ENCODE measurements at places on chromosomes 4 and X. TPM values are rescaled to one million over a fixed set of nuclear protein-coding genes. Genes with fewer than 3 reads are reported as not detected.

UTP3 gene
- total RNA-seq = 26.0 TPM

LDB2 gene
- not detected for total RNA-seq

- no peaks in the 10 kb centered on the region for H3K27me3 ChIP-seq
- H3K4me1 ChIP-seq = no peaks in the 10 kb centered on the region
- no peak overlapping the region for H3K4me3 ChIP-seq
- no peak overlapping the region for H3K27ac ChIP-seq
- H3K36me3 ChIP-seq = no peaks in the 10 kb centered on the region
Observed at GRCh38 chr4:136709897-136710296, 822.4 kb downstream of the PCDH18 start.

- no peaks in the 10 kb centered on the region for H3K4me1 ChIP-seq
- no peak overlapping the region for H3K27ac ChIP-seq
- DNase-seq = no peak
- no peaks in the 10 kb centered on the region for H3K27me3 ChIP-seq
- no peak overlapping the region for H3K4me3 ChIP-seq
Observed at GRCh38 chrX:155086961-155087735, 15.8 kb downstream of the BRCC3 start.

DNA sequence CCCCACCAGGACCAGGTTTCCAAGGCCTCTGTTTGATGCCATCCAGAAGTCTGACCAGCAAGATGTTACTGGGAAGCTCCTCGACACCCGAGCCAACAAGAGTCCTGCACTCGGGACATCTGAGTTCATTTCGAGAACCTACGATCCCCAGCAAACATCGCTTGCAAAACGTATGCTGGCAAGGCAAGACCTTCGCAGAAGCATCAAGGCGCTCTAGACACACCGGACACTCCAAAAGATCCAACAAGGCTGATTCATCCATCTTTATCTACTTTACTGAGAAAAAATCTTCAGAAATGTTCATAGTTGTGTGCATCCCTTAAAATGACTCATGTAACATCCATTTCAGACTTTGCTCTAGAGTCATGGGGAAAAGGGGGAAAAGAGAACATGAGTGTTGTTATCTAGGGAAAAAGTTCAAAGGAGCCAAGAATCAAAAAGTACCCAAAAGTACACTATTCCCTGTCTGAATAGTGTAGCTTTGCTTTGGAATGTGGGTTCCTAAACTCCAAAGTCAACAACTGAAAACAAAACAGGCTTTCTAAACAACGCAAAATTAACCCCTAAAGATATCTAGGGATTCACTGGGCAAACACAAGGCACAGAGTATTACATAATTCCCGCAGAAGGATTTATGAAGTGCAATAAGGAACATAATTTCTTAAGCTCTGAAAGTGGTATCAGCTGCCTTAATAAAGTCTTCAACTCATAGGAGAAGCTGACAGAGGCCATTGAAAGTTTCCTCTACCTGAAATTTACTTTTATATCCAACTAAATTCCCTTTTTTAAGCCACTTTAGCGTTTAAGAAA, 1.6 kb downstream of the SH3RF1 start:
- no peak for DNase-seq
- H3K27me3 ChIP-seq = peaks cover 52% of the 10 kb centered on the region
- no peaks in the 10 kb centered on the region for H3K4me1 ChIP-seq
- peak overlapping the region; percentile 11 for H3K4me3 ChIP-seq
- no peaks in the 10 kb centered on the region for H3K36me3 ChIP-seq

DNA sequence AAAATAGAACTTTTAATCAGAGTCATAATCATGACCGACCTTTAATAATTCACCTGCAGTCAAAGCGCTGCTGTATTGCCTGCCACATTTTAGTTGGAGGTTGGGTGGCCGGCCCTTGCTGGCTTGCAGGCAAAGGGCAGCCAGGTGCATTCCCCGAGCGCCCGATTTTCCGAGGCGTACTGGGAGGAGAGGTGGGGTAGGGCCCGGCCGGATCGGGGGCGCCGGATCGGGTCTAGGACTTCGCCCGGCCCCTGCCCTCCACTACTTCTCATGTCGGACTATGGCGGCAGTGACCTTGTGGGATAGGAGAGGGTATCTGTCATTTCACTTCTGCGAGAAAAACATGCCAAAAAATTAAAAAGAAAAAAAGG, 2.5 kb upstream of the RS1 start:
- H3K4me3 ChIP-seq = peak overlapping the region; percentile 81
- H3K36me3 ChIP-seq = no peaks in the 10 kb centered on the region
- no peaks in the 10 kb centered on the region for H3K4me1 ChIP-seq

DCHS2 gene
- total RNA-seq = not detected

- no peaks in the 10 kb centered on the region for H3K36me3 ChIP-seq
- no peaks in the 10 kb centered on the region for H3K4me1 ChIP-seq
- H3K4me3 ChIP-seq = no peak overlapping the region
- no peak for DNase-seq
- H3K27ac ChIP-seq = no peak overlapping the region
- H3K27me3 ChIP-seq = peaks cover 16% of the 10 kb centered on the region
Observed at GRCh38 chr4:41656106-41656505, 92.4 kb downstream of the PHOX2B start.

DNA sequence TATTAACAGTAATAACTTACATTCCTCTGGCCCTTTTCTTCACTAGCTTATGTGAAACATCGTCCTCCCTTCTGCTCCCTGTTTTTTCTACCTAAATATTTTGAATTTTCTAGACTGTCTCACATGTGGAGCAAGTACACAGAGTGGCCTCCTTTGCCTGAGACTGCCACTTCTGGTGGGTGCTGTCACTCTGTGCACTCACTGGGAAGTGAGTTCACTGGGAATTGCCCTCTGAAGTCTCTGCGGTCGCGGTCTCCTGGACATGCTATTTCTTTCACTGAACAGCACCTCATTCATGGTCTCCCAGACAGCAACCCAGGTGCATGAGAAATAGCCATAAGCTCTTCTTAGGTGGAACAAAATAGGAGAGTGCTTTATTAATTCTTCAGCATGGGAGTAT, 1179.7 kb upstream of the ADGRL3 start:
- H3K4me1 ChIP-seq = no peaks in the 10 kb centered on the region
- no peak for DNase-seq
- H3K27me3 ChIP-seq = no peaks in the 10 kb centered on the region
- no peaks in the 10 kb centered on the region for H3K36me3 ChIP-seq

DNA sequence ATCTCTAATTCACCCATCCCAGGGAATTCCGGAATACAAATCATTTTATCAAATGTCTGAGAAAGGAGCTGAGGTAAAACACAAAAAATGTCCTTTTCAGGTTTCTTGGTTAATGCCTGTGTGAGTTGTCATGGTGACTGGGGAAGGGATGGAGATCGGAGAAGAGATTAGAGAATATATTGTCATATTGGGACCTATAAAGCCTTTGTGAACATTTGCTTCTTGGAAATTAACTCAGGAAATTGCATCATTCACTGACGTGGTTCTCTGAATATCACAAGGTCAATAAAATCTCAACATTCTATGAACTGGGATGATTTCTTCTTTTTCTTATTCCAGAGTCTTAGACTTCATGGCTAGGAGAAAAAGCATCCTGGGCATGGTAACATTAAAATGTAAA, 174.8 kb upstream of the GLRA2 start:
- no peaks in the 10 kb centered on the region for H3K36me3 ChIP-seq
- no peak overlapping the region for H3K4me3 ChIP-seq
- DNase-seq = no peak
- no peaks in the 10 kb centered on the region for H3K4me1 ChIP-seq
- H3K27ac ChIP-seq = peak overlapping the region; percentile 57

DNA sequence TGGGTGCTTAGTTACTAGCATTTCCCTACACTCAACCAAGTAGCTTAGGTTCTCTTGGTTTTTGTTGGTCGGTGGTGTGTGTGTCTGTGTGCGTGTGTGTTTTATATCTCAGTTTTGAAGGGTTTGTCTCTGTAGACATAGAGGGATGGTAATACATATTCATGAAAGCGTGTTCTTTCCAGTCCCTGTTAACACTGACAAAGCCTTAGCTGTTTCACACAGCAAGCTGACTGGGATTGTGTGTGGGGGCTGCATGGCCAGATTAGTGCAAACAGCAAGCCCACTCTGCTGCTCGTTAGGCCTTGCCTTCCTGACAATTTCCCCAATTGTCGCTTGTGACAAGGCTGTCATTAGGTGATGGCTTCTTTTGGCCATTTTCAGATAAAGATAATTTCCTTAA, 43.9 kb downstream of the ALPK1 start:
- H3K27me3 ChIP-seq = no peaks in the 10 kb centered on the region
- DNase-seq = no peak
- H3K36me3 ChIP-seq = no peaks in the 10 kb centered on the region
- H3K4me1 ChIP-seq = no peaks in the 10 kb centered on the region

GRCh38 chr4:42415281-42415680, 18.0 kb downstream of the SHISA3 start:
- no peak overlapping the region for H3K27ac ChIP-seq
- H3K36me3 ChIP-seq = peaks cover 1% of the 10 kb centered on the region
- H3K27me3 ChIP-seq = no peaks in the 10 kb centered on the region

DNA sequence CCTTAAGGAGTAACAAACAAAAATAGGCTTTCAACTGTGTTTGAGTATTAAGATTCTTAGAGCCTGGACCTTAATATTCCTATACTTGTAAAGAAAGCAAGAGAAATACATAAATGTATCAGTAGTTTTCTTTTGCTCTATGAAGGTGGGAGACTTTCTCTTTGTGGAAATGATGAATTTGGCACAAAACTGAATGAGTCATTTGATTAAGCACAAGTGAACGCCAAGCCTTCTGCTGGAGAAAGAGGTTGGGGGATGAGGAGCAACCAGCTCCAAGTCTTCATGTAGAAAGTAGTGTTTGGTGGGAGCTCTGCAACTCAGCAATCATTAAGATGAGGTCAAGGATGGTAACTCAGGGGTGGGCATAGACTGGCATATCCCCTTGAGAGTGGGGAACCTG, 49.6 kb downstream of the MEPE start:
- H3K4me1 ChIP-seq = no peaks in the 10 kb centered on the region
- H3K27me3 ChIP-seq = peaks cover 17% of the 10 kb centered on the region
- H3K27ac ChIP-seq = no peak overlapping the region
- no peak for DNase-seq
- no peaks in the 10 kb centered on the region for H3K36me3 ChIP-seq

- H3K36me3 ChIP-seq = no peaks in the 10 kb centered on the region
Observed at GRCh38 chr4:143441678-143442077, 71.8 kb upstream of the SMARCA5 start.

- H3K27me3 ChIP-seq = peaks cover 25% of the 10 kb centered on the region
- peaks cover 5% of the 10 kb centered on the region for H3K4me1 ChIP-seq
- no peak overlapping the region for H3K4me3 ChIP-seq
- DNase-seq = no peak
- H3K36me3 ChIP-seq = peaks cover 3% of the 10 kb centered on the region
- H3K27ac ChIP-seq = no peak overlapping the region
Observed at GRCh38 chrX:81232218-81232617, 30.3 kb downstream of the SH3BGRL start.

- H3K27me3 ChIP-seq = no peaks in the 10 kb centered on the region
- H3K4me3 ChIP-seq = no peak overlapping the region
- no peaks in the 10 kb centered on the region for H3K36me3 ChIP-seq
- DNase-seq = no peak
Observed at GRCh38 chr4:92100975-92101374, 202.8 kb upstream of the GRID2 start.

DNA sequence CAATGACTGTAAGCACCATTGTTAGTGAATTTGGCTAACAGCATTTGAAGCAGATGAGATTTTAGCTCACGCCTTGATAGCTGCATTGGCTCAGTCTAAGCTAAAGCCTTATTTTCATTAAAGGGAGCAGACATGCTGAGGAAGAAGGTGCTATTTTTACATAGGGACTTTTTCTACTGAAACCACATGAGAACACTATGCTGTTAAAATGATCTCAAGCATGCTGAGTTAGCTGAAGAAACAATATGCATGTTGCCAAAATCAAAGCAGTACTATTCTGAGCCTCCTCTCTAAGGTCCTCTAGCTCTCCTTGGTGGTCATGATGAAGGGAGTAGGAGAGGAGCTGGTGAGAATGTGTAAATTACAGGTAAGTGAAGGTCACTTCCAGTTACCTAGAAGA, 134.4 kb upstream of the JADE1 start:
- no peak for DNase-seq
- no peaks in the 10 kb centered on the region for H3K27me3 ChIP-seq
- H3K27ac ChIP-seq = peak overlapping the region; percentile 77
- H3K36me3 ChIP-seq = no peaks in the 10 kb centered on the region
- no peak overlapping the region for H3K4me3 ChIP-seq

- H3K27me3 ChIP-seq = no peaks in the 10 kb centered on the region
- H3K36me3 ChIP-seq = peaks cover 7% of the 10 kb centered on the region
- no peaks in the 10 kb centered on the region for H3K4me1 ChIP-seq
- H3K4me3 ChIP-seq = no peak overlapping the region
Observed at GRCh38 chr4:71333960-71334359, 4.9 kb upstream of the SLC4A4 start.

ADH5 gene
- 105 TPM for total RNA-seq
